Fibroblast of villous mesenchyme (primary cell): ENCODE measurements at places on chromosomes 3 and 15. TPM values are rescaled to one million over a fixed set of nuclear protein-coding genes. Genes with fewer than 3 reads are reported as not detected.

The CAMK2N2 gene
- under 0.01 TPM in 1 of 2 replicates, not detected in the other for total RNA-seq

The GPR27 gene
- total RNA-seq: not detected in 2 replicates

The EXD1 gene
- total RNA-seq: under 0.01 TPM in 1 of 2 replicates, not detected in the other

The LRRC57 gene
- total RNA-seq: 13.5 and 19.9 TPM in 2 replicates

The CRABP1 gene
- not detected in 2 replicates for total RNA-seq

The GHRL gene
- 0.32 TPM in 1 of 2 replicates, not detected in the other for total RNA-seq

The NAA80 gene
- total RNA-seq: 5.8 and 6.5 TPM in 2 replicates

The GNB4 gene
- total RNA-seq: 71.5 and 87.2 TPM in 2 replicates

The GNAT1 gene
- not detected in 2 replicates for total RNA-seq

The CYP11A1 gene
- total RNA-seq: 0.64 and 0.86 TPM in 2 replicates

The CLRN1 gene
- total RNA-seq: not detected in 2 replicates

The LHFPL4 gene
- under 0.01 TPM in 1 of 2 replicates, not detected in the other for total RNA-seq

The MUC4 gene
- not detected in 2 replicates for total RNA-seq

The SI gene
- not detected in 2 replicates for total RNA-seq

The TMC3 gene
- not detected in 2 replicates for total RNA-seq

The SOX14 gene
- total RNA-seq: not detected in 2 replicates

The ATP8B4 gene
- 4.2 and 90.2 TPM in 2 replicates for total RNA-seq

The TNFAIP8L3 gene
- 0.43 and 0.64 TPM in 2 replicates for total RNA-seq

The KNL1 gene
- total RNA-seq: 12.9 and 22.9 TPM in 2 replicates

The HRG gene
- total RNA-seq: not detected in 2 replicates

The OR5K4 gene
- not detected in 2 replicates for total RNA-seq

The PLSCR5 gene
- not detected in 2 replicates for total RNA-seq

The CALML4 gene
- 1.7 and 1.9 TPM in 2 replicates for total RNA-seq

The SUCLG2 gene
- 45.8 and 54.4 TPM in 2 replicates for total RNA-seq

The ACP3 gene
- total RNA-seq: 2.3 and 10.8 TPM in 2 replicates

The GRIP2 gene
- total RNA-seq: 0.64 and 1.7 TPM in 2 replicates

The PRICKLE2 gene
- 36.3 and 42.2 TPM in 2 replicates for total RNA-seq

The RRP9 gene
- total RNA-seq: 22.5 and 24.8 TPM in 2 replicates

The AEN gene
- total RNA-seq: 64.7 and 81.6 TPM in 2 replicates

The MAP3K13 gene
- 11.6 and 22.9 TPM in 2 replicates for total RNA-seq

The LCTL gene
- 0.32 and 0.43 TPM in 2 replicates for total RNA-seq

The GCSAM gene
- total RNA-seq: not detected in 2 replicates

The ERICH6 gene
- total RNA-seq: 0.32 and 0.43 TPM in 2 replicates

The SEMA6D gene
- 3.0 and 17.4 TPM in 2 replicates for total RNA-seq

The MORC1 gene
- total RNA-seq: not detected in 2 replicates

The ADCY5 gene
- 0.32 and 0.43 TPM in 2 replicates for total RNA-seq
